GM23248 (cell line): ENCODE measurements at places on chromosomes 16 and 17. TPM values are rescaled to one million over a fixed set of nuclear protein-coding genes. Genes with fewer than 3 reads are reported as not detected.

Gene HEXD
- 5.9 and 9.7 TPM in 2 replicates for total RNA-seq

Gene KRTAP9-2
- not detected in 2 replicates for total RNA-seq

Gene FOXL1
- 13.0 and 14.5 TPM in 2 replicates for total RNA-seq

DNA sequence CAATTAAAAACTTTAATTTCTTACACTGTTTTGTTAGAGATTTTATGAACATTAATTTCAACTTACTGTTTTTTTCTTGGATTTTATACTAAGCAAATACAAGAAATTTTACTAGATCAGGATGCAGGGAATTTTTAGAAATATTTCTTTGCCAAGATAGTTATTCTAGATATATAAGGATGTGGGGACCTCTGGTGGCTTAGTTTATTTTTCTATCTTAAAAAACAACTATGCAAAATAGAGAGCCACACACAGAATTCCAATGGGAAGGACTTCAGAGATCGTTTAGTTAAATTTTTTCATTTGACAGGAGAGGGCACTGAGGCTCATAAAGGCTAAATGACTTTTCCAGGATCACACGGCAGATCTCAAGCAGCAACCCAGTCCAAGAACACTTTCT lies 23.0 kb upstream of the CAPNS2 start:
- DNase-seq, result peak; percentile 66
